ENCODE measurements at places on chromosomes 13 and 19. TPM values are rescaled to one million over a fixed set of nuclear protein-coding genes. Genes with fewer than 3 reads are reported as not detected.

OLFM4 gene
- polyA plus RNA-seq, result not detected

ASPDH gene
- not detected for polyA plus RNA-seq

DIAPH3 gene
- polyA plus RNA-seq, result 0.30 TPM

FLT3 gene
- polyA plus RNA-seq, result not detected

ZNF440 gene
- 5.3 TPM for polyA plus RNA-seq

ZNF208 gene
- 0.47 TPM for polyA plus RNA-seq

PLIN4 gene
- not detected for polyA plus RNA-seq

DNA sequence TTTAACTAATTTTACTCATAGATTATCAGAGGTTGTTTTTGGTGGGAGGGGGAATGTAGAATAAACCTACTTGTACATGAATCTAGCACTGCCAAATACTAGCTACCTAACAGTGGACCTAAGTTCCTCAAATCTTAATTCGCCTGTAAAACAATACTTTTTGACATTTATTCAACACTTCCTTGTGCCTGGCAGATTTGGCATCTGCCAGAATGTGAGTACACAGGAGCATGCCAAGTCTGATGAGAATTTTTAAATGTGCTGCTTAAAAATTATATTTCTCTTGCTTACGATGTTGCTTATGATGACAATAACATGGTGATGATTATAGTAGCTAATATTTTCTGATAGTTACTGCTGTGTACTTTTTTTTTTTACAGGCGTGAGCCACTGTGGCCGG, 240.2 kb upstream of the STARD13 start:
- no peak overlapping the region for H3K27ac ChIP-seq
- H3K36me3 ChIP-seq, result no peaks in the 10 kb centered on the region
- H3K27me3 ChIP-seq, result no peaks in the 10 kb centered on the region
- H3K4me1 ChIP-seq, result peaks cover 9% of the 10 kb centered on the region
- DNase-seq, result no peak

DNA sequence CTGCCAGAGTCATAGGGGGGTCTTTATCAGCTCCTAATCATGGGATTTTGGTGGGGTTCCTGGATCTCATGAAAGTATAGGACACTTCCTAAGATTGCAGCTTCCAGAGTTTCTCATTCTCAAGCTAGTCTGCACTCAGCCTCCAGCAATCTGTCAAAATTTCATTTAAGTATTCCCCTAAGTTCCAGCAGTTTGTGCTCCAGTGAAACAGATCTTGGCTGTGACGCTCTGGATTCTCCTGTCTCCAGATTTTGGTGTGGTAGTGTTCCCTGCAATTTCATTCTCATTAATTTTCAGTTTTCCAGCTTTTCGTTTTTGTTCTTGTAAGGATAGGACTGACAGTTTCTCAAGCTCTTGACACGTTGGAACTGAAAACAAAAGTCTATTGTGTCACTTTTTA, 908.9 kb upstream of the MIR17HG start:
- DNase-seq, result no peak
- H3K4me3 ChIP-seq, result no peak overlapping the region
- no peaks in the 10 kb centered on the region for H3K27me3 ChIP-seq

DNA sequence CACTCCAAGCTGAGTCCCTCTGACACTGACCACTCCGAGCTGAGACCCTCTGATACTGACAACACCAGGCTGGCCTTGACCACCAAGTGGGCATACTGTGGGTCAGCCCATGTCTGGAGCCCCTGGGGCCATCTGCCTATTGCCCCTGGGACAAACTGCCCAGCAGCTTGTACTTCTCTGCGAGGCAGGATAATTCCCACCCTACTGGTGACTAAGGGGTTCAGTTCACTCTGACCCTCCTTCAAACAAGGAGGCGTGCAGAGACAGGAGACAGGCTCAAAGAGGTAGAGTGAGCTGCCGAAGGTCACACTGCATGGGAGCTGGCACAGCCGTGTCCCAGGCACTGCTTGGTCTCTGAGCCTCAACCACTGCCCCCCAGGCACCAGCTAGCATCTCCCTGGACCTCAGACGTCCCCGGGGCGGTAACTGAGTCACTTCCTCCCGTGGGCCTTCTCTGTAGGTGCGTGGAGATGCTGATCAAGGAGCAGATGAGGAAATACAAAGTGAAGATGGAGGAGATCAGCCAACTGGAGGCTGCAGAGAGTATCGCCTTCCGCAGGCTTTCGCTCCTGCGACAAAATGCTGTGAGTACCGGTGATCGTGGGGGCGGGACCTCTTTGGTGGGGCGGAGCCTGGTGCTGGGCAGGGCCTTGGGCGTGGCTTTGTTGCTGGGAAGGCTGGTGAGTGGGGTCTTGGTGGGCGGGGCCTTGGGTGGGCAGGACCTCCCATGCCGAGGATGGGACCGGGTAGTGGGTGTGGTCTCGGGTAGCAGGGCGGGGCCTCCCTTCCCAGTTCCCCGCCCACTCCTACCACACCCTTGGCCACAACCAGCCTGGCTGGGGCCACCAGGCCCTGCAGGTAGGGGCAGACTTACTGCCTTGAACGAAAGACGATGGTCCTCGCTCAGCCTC, 5.8 kb upstream of the USE1 start:
- H3K27ac ChIP-seq, result no peak overlapping the region
- no peak overlapping the region for H3K4me3 ChIP-seq
- DNase-seq, result no peak
- peaks cover 30% of the 10 kb centered on the region for H3K36me3 ChIP-seq
- no peaks in the 10 kb centered on the region for H3K27me3 ChIP-seq

GRCh38 chr13:73876323-73876722, 257.9 kb downstream of the KLF12 start:
- H3K4me1 ChIP-seq, result peaks cover 11% of the 10 kb centered on the region
- no peaks in the 10 kb centered on the region for H3K27me3 ChIP-seq
- no peak for DNase-seq
- no peak overlapping the region for H3K4me3 ChIP-seq

- H3K4me1 ChIP-seq, result no peaks in the 10 kb centered on the region
- H3K4me3 ChIP-seq, result no peak within 1 kb of the TSS
- no peaks in the 10 kb centered on the region for H3K27me3 ChIP-seq
- H3K27ac ChIP-seq, result no peak within 1 kb of the TSS
- no peaks in the 10 kb centered on the region for H3K36me3 ChIP-seq
Observed at GRCh38 chr19:56840451-56841192, at the start of the genes PEG3 and ZIM2. Gene PEG3, minus strand, starts transcription at chr19:56840726. Its CDS starts 16,071 bp downstream, at chr19:56824655. Gene ZIM2, minus strand, starts transcription at chr19:56840726. Its CDS starts 16,449 bp downstream, at chr19:56824277.

DNA sequence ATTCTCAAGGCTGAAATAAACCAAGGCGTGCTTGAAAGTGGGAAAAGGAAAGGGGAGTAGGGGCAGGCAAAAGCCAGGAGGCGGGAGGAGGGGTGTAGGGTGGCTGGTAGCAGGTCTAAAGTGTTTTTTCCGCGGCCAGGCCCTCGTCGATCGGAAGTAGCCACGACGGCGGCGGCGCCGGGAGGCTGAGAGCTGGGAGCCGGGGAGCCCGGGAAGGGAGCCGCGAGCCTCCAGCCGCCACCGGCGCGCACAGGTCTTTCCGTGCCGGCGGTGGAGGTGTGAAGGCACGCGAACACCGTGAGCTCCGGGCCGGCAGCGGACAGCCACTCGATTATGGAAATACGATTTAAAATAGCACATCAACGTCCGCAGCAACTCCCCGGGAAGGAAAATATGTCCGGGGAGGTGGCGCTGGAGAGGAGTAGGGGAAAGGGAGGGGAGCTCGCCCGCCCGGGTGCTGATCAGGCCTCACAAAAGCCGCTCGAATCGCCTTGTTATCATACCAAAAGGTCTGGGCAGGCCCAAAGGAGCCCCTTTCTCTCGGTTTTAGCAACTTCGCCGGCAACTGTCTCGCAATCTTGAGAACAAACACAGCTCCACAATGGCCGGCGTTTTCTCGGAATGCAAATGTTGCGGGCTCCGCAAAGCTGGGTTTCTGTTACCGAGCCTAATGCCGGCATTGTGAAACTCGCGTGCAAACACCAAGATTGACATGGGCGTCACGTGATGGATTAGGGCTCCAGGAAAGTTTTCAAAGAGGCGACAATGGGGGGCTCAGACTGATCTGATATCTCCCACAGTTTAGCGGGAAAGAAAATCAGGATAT, 2.9 kb upstream of the PCDH8 start:
- H3K27me3 ChIP-seq, result peaks cover 31% of the 10 kb centered on the region
- no peak for DNase-seq
- peak overlapping the region; percentile 26 for H3K4me3 ChIP-seq
- peaks cover 16% of the 10 kb centered on the region for H3K4me1 ChIP-seq
- H3K27ac ChIP-seq, result no peak overlapping the region
- H3K36me3 ChIP-seq, result no peaks in the 10 kb centered on the region

DNA sequence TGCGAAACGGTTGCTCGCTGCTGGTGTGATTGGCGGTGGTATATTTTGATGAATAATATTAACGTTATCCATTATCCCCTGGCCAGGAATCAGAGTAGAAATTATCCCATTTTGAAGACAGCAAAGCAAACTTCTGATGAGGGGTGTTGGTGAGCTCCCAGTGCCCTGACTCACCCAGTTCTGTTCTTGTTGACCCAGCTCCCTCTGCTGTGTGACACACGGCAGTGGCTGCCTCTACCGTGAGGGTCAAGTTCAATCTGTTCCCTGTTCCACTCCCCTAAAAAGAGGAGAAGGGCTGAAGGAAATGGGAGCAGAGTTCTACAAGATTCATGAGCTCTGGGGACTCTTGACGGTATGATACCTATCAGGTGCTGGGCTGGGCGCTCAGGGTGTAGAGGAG, 2.0 kb downstream of the CAMSAP3 start:
- no peaks in the 10 kb centered on the region for H3K36me3 ChIP-seq
- peaks cover 7% of the 10 kb centered on the region for H3K4me1 ChIP-seq
- no peak for DNase-seq
- no peak overlapping the region for H3K4me3 ChIP-seq
- no peak overlapping the region for H3K27ac ChIP-seq

GRCh38 chr13:103203735-103204330, 137.6 kb upstream of the SLC10A2 start:
- no peak overlapping the region for H3K4me3 ChIP-seq
- no peak overlapping the region for H3K27ac ChIP-seq
- H3K4me1 ChIP-seq, result no peaks in the 10 kb centered on the region
- no peak for DNase-seq

GRCh38 chr13:106052200-106052767, 483.2 kb downstream of the EFNB2 start:
- H3K27ac ChIP-seq, result no peak overlapping the region
- no peak overlapping the region for H3K4me3 ChIP-seq
- no peaks in the 10 kb centered on the region for H3K27me3 ChIP-seq

GRCh38 chr13:98813993-98814392, 61.5 kb upstream of the SLC15A1 start:
- H3K36me3 ChIP-seq, result peaks cover 25% of the 10 kb centered on the region
- no peaks in the 10 kb centered on the region for H3K4me1 ChIP-seq
- no peak overlapping the region for H3K27ac ChIP-seq
- DNase-seq, result no peak

- DNase-seq, result peak; percentile 80
- peak overlapping the region; percentile 61 for H3K4me3 ChIP-seq
- H3K27ac ChIP-seq, result peak overlapping the region; percentile 28
- H3K4me1 ChIP-seq, result peaks cover 15% of the 10 kb centered on the region
Observed at GRCh38 chr13:48804821-48805601, 151.3 kb downstream of the CYSLTR2 start.

GRCh38 chr19:29562299-29563297, 36.8 kb downstream of the VSTM2B start:
- no peak for DNase-seq
- no peaks in the 10 kb centered on the region for H3K27me3 ChIP-seq
- no peak overlapping the region for H3K4me3 ChIP-seq
- no peaks in the 10 kb centered on the region for H3K4me1 ChIP-seq

- no peak overlapping the region for H3K27ac ChIP-seq
- no peak overlapping the region for H3K4me3 ChIP-seq
- H3K36me3 ChIP-seq, result no peaks in the 10 kb centered on the region
- H3K4me1 ChIP-seq, result peaks cover 6% of the 10 kb centered on the region
- peak; percentile 15 for DNase-seq
Observed at GRCh38 chr19:33064458-33064791, 263 bp downstream of the RHPN2 start.

DNA sequence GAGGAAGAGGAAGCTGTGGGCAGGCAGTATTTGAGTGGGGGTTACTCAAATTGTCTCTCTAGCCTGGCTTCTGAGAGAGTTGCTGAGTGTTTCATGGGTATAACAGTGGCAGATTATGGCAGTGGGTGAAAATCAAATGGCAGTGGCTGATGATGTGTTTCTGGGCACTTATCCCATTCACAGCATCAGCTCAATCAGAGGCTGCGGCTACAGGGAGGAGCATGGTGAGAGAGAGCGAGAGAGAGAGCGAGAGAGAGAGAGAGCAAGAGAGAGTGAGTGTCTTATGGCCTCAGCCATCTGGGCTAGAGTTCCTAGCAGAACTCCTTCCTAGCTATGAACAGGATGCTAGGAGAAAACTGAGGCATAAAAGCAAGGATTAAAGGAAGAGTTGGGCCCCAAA, 178.9 kb downstream of the OLFM4 start:
- H3K27me3 ChIP-seq, result no peaks in the 10 kb centered on the region
- no peak for DNase-seq

DNA sequence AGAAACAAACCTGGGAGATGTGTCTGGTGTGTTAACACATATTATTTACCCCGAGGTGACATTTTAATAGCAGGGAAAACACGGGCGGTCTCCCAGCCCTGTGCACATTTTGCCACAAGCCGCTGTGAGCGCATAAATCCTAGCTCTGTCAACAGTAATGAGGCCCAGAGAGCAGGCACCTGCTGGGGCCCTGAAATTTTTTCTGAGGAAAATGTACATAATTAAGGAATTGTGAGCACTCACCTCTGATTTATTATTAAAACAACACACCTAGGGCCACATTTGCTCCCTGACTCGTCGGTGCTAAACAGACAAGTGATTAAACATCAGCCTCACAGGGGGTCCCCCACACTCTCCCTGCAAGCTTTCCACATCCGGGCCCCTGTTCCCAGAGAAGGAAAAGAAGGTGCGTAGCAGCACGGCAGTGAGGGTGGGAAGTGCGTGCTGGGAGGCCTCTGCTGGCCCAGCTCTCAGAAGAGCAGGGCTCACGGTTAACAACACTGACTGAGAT, 616.3 kb downstream of the UQCRFS1 start:
- H3K36me3 ChIP-seq, result no peaks in the 10 kb centered on the region
- H3K27ac ChIP-seq, result no peak overlapping the region
- no peaks in the 10 kb centered on the region for H3K27me3 ChIP-seq
- no peak overlapping the region for H3K4me3 ChIP-seq
- H3K4me1 ChIP-seq, result no peaks in the 10 kb centered on the region

DNA sequence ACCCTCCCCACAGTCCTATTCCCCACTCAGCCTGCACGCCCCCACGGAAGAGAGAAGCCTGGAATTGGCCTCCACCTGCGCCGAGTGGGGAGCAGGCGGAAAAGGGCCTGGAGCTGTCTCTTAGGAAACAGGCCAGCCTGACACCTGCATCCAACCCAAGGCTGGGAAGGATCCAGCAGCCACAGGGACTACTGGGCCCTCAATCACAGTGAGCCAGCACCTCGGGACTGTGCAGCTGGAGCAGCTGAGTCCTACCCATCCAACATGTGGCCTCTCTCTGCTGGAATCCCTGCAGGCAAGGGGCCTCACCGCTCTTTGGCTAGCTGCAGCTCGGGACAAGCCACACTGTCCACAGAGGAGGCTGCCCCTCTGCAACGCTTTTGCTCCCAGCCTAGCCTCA, 8.3 kb upstream of the EPHX3 start:
- H3K4me1 ChIP-seq, result no peaks in the 10 kb centered on the region
- no peak overlapping the region for H3K27ac ChIP-seq
- H3K36me3 ChIP-seq, result peaks cover 80% of the 10 kb centered on the region
- DNase-seq, result no peak

GRCh38 chr13:97276862-97277269, 54.7 kb downstream of the MBNL2 start:
- H3K36me3 ChIP-seq, result peaks cover 22% of the 10 kb centered on the region
- no peak overlapping the region for H3K27ac ChIP-seq
- no peak for DNase-seq
- no peaks in the 10 kb centered on the region for H3K27me3 ChIP-seq
- peak overlapping the region; percentile 21 for H3K4me3 ChIP-seq

Data from CD4-positive, CD25-positive, alpha-beta regulatory T cell (primary cell).